Stromal cell of bone marrow (primary cell): ENCODE measurements at places on chromosomes 11 and 22.
A peak's percentile ranks its signal among the peaks of the same experiment; 100 is the strongest.

- DNase-seq: no peak
Measured at GRCh38 chr11:126305699-126306098, 1.8 kb downstream of the DCPS start.

- DNase-seq: no peak
Measured at GRCh38 chr22:39598017-39598965, 27.7 kb downstream of the CACNA1I start.

DNA sequence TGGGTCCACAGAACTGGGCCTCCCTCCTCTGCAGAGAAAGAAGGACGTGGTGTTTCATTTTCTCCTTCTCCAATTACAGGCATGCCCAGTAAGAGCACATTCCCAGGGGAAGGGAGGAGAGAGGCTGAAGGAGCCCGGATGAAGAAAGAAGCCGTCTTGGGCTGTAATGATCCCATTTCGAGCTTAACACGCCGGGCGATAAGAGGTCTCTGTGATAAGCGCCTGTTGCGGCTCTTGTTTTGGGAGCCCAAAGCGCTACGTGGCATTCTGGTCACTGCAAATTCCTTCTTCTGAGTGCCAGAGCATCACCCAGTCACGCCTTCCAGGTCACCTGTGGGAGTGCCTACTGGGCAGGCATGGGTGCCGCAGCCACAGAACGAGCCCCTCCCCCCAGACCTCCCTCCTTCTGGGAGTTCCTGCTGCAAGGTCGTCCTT lies 57.5 kb downstream of the ANO1 start:
- DNase-seq: no peak

DNA sequence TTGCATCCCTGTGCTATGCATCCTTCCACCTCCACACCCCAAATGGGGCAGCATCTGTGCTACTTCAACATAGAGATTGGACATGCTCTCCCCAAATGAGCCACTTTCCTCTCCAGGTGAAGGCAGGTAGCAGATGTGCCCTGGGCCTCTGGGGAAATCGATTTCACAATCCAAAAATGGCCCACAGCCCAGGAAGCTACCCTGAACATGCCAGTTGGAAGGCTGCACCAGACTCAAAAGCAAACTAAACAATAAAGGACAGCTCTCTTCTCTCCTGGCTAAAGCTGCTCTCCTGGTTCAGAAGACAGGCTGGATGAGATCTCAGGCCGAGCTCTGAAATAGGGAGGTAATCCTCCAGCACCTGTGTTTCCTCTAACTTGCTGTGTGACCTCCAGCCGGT lies 19.7 kb downstream of the ISX start:
- DNase-seq: no peak

GRCh38 chr22:48488149-48488551 lies 1339.5 kb downstream of the BRD1 start:
- no peak for DNase-seq

DNA sequence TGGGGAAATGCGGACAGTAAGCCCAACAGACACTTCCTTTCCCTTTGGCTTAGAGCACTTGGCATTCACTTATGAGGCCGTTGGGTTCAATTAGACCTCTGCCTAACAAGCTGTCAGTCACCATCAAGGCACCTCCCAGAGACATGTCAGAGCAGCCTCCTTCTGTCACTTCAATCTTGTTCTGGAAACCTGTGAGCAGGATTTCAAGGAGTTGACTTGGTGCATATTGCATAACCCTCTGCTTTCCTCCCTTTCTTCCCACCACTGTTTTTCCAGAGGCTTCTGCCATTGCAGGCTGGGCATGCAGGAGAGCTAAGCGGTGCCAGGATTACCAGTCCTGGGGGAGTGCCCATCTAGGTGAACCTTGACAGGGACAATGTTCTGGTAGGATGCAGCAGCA lies 484.2 kb upstream of the LRRC4C start:
- no peak for DNase-seq

GRCh38 chr11:95911369-95911759 lies 12.5 kb downstream of the MTMR2 start:
- DNase-seq: no peak

GRCh38 chr11:112156153-112156955 lies 7.5 kb downstream of the IL18 start:
- DNase-seq: no peak

DNA sequence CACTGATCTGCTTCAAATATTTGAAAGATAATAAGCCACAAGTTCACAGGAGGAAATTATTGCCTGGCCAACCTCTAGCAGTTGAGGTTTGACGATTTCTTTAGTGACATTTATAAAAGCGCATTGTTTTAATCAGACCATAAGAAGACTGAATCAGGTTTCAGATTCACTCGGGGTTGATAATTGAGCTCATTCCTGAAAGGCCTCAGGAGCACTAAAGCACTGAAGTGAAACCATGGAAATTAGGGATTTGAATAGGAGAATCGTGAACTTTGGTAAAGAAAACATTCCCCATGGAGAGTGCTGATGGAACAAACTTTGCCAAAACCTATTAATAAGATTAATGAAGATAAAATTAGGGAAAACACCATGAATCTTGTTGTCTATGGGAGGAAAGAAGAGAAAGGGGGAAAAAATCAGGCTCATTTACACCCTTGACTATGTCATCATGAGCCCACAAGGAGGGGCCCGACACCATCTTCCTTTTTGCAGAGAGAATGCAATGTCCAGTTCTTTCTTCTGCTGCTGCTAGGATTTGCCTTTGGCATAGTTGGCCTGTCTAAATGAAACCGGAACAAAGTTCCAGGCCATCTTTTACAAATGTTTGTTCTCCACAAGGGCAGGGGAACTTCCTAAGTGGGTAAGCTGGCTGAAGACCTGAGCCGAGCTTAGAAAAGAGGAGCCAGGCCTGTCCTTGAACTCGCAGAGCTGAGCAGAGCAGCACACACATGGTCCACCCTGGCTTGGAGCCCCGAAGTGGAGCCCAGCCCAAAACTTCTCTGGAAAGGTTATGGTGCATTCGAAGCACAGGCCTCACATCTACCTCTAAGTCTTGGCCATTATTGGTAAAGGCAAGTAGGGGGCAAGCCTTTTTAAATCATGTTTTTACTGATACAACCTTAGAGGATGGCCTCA lies 56.1 kb upstream of the EIF3M start:
- DNase-seq: no peak

GRCh38 chr22:26460202-26460601 lies 23.4 kb downstream of the HPS4 start:
- no peak for DNase-seq

DNA sequence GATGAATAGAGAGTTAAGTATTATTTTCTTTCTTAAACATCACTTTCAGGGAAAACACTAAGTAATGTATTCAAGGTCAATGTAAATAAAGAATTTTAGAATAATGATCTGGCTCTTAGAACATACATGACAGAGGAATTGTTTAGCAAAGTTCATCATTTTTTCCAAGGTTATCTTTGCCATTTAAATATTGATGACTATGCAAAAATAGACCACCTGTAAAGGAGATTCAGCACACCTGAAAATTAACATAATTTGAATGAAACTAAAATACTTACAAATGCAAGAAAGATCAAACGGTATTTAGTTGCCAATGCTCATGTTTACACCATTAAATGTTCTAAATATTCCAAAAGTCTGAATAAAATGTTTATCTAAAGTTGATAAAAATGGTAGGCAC lies 782.6 kb upstream of the CHORDC1 start:
- DNase-seq: no peak

- no peak for DNase-seq
Measured at GRCh38 chr22:42934338-42934737, 77.3 kb upstream of the ARFGAP3 start.

- no peak for DNase-seq
Measured at GRCh38 chr11:72848846-72849466, 34.7 kb downstream of the ATG16L2 start.

- DNase-seq: no peak
Measured at GRCh38 chr22:47374273-47374771, 611.9 kb downstream of the TBC1D22A start.

- DNase-seq: no peak
Measured at GRCh38 chr22:28506150-28506535, 173.5 kb downstream of the TTC28 start.

DNA sequence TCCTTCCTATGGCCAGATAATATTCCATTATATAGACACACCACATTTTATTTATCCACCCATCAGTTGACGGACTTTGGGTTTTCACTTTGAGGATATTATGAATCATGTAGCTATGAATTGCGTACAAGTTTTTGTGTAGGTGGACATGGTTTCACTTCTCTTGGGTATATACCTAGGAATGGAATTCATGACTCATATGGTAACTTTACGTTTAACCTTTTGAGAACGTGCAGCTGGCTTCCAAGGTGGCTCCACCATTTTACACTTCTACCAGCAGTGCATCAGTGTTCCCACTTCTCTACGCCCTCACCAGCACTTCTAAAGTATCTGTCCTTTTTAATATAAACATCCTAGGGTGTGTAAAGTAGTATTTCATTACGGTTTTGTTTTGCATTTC lies 112.0 kb downstream of the PLEKHA7 start:
- DNase-seq: no peak

- no peak for DNase-seq
Measured at GRCh38 chr11:43130616-43131015, 181.2 kb upstream of the API5 start.

GRCh38 chr11:41789376-41789775 lies 329.9 kb upstream of the LRRC4C start:
- no peak for DNase-seq

DNA sequence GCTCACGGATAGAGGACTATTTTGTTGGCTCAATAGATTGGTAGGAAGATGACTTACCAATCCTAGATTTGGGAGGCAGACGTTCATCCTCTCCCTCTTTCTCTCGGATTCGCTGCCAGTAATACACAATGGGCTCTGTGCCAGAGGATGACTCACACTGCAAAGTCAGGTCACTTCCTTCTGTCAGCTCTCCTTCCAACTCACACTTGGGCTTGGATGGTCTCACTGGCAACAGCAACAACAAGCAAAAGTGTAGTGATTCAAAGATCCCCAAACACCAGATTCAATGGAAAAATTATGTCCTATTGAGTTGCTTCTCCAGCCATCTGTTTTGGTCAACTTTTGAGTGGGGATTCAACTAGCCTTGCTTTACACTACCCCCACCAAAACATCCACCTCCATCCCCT lies 21.7 kb upstream of the HSPA8 start:
- DNase-seq: peak; percentile 99

- no peak for DNase-seq
Measured at GRCh38 chr22:26979294-26979693, 321.9 kb downstream of the MIAT start.

DNA sequence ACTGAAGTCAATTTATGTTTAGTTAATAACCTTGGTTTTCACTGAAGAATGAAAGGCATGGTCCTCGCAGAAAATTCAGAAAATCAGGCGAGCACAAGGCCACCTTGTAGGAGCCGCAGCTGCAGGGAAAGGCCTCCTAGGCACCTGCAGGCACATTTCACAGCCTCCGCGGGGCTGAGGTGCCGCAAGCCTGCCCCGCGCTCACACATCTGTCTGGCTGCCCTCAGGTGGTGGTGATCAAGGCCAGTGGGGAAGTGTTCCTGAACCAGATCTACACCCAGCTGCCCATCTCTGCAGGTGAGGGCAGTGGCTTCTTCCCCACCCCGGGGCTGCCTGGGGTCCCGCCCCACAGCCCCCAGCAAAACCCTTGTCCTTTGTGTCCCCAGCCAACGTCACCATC lies 10.5 kb downstream of the MUC5AC start:
- no peak for DNase-seq

- no peak for DNase-seq
Measured at GRCh38 chr11:94062360-94062759, 41.2 kb downstream of the HEPHL1 start.

DNA sequence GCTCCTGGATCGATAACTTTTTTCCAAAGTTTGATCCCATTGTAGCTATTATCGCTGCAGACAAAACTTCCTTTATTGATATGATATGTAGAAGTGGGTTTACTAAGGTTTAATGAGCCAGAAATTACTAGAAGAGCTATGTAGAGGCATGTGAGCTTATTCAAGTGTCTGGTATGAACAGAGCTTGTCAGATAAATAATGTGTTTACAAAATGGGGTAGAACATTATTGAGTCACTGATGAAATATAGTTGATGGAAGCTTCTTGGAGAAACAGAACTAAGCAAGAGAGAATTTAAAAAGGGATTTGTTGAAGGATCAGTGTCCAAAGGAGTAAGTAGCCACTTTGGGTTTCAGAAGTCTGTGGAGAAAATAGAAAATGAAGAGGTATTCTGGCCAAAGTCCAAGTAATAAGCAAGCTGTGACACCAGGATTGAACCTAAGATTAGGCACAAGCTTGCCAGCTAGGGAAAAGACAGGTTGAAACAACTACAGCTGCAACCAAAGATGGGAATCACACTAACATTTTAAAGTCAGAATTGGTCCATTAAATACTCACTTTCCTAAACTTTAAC lies 104.3 kb downstream of the MAML2 start:
- no peak for DNase-seq

DNA sequence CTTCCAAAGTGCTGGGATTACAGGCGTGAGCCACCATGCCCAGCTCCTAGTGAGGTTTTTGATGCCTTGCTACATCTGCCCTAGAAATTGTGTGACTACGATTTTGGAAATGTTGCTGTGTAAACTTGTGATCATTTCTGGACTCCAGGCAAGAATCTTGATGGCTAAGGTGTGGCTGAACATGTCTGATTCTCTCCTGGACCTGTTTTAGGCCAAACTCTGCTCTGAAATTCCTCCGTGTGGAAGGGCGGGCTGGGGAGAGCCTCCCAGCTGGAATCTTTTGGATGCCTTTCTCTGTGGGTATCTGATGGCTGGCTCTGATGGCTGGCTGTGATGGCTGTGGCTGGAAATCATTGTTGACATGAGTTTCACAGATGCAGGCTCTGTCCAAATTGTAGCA lies 8.2 kb downstream of the PNPLA3 start:
- DNase-seq: no peak

GRCh38 chr11:69369210-69369825 lies 75.4 kb downstream of the MYEOV start:
- no peak for DNase-seq

GRCh38 chr22:36327922-36328551 lies 59.7 kb downstream of the MYH9 start:
- DNase-seq: no peak

DNA sequence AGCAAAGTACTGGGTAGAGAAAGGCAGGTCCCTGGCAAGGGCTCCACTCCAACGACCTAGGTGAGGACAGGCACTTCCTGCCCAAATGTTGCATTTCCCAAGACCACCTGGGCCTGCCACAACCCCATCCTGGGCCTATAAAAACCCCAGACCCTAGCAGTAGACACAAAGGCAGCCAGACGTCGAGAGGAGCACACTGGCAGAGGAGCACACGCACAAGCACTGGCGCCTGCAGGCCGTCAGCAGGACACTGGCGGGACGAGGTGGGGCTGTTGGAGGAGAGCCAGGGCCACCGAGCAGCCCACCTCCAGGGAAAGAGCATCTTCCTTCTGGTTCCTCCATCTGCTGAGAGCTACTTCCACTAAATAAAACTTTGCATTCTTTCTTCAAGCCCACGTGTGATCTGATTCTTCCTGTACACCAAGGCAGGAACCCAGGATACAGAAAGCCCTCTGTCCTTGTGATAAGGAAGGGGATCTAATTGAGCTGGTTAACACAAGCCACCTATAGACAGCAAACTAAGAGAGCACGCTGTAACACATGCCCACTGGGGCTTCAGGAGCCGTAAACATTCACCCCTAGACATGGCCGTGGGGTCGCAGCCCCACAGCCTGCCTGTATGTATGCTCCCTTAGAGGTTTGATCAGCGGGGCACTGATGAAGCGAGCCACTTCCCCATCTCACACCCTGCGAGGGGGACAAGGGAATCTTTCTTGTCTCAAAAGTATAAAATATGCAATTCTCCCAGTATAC lies 89.7 kb upstream of the MTMR2 start:
- DNase-seq: no peak
